ENCODE measurements at places on chromosomes 1 and 21. TPM values are rescaled to one million over a fixed set of nuclear protein-coding genes. Genes with fewer than 3 reads are reported as not detected.

- DNase-seq: no peak
Observed at GRCh38 chr1:185156288-185156853, 382 bp downstream of the TRMT1L start.

- DNase-seq: no peak
Observed at GRCh38 chr1:6523566-6523965, 30.7 kb downstream of the NOL9 start.

- DNase-seq: no peak
Observed at GRCh38 chr1:197924516-197925123, 7.4 kb downstream of the LHX9 start.

- no peak for DNase-seq
Observed at GRCh38 chr1:59150577-59151386, 146.1 kb upstream of the FGGY start.

GABPA gene
- 23.3 TPM for total RNA-seq

PRAMEF7 gene
- total RNA-seq: not detected
